ENCODE measurements at places on chromosomes 3 and 15.

DNA sequence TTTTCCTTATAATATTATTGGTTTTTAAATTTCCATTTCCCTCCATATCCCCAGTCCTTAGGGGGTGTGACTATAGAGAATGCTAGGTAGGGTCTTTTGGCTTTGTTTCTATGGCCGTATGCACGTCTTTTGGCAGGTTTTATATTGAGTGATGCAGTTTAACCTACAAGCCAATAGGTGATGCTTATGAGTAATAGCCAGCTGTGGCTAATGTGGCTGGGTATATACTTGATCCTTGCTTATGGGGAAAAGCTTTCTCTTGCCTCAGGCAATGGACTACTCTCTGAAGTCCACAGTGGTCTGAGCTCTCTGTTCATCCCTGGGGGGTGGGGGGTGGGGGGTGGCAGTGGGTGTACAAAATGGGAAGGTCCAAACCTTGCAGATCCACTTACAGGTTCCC is 223.9 kb downstream of the MFSD1 start:
- no peak for DNase-seq

DNA sequence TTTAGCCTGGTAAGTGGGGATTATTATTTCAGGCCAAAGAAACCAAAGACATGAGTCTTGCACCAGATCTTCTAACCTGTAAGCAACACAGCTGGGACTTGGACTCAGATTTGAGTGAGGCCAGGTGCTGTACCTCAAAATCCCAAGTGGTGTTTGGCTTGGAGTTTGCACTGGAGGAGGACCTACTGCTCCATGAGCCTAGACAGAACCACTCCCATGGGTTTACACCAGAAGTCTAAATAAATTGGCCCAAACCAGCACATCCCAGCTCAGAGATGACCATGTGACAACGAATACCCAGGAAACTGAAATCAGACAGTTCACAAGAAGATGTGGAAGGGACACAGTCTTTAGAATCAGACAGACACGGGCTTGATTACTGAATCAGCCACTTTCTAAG is 47.5 kb downstream of the MINAR1 start:
- no peak for DNase-seq

DNA sequence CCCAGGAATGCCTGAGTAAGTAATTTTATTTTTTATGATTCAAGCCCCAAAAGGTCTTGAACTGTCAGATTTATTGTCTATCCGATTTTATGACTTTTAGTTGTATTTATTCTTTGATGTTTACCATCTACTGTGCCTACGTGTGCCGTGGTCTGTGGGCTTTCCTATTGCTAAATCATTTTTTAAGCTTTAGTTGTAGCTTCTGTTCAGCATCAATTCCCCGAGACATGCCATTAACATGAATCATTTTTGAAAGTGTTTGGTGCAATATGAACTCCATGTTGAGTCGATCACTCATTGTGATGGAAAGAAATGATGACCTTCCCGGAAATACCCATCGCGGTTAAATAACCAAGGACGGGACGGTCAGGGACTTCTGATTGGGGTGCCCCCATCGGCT is 268.7 kb upstream of the THRB start:
- DNase-seq: no peak

DNA sequence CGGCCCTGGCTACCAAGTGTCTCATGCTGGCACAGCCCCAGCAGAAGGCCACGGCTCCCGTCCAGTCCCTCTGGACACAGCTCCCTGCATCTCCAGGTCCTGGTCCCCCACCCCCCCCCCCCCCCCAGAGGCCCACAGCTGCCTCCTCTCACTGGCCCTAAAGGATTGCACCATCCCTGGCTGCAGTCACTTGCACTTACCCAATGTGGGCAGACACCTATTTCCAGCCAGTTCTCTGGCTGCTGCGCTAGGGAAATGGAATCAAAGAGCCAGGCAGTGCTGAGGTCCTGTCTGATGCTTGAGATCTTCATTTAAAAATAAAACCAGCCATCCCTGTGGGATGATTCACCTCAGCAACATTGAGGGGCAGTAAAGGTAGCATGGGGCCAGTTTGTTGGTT is 346.4 kb downstream of the OCA2 start:
- no peak for DNase-seq

GRCh38 chr3:14991818-14992612 is 44.6 kb downstream of the NR2C2 start:
- DNase-seq: no peak
